ENCODE measurements at places on chromosomes 13 and 19.

- peak; percentile 47 for DNase-seq
Observed at GRCh38 chr19:48341515-48342413, 16.4 kb downstream of the EMP3 start.

GRCh38 chr13:21684576-21684975 is 13.7 kb downstream of the FGF9 start:
- no peak for DNase-seq

GRCh38 chr13:23703246-23703860 is 133.1 kb downstream of the TNFRSF19 start:
- DNase-seq: no peak

DNA sequence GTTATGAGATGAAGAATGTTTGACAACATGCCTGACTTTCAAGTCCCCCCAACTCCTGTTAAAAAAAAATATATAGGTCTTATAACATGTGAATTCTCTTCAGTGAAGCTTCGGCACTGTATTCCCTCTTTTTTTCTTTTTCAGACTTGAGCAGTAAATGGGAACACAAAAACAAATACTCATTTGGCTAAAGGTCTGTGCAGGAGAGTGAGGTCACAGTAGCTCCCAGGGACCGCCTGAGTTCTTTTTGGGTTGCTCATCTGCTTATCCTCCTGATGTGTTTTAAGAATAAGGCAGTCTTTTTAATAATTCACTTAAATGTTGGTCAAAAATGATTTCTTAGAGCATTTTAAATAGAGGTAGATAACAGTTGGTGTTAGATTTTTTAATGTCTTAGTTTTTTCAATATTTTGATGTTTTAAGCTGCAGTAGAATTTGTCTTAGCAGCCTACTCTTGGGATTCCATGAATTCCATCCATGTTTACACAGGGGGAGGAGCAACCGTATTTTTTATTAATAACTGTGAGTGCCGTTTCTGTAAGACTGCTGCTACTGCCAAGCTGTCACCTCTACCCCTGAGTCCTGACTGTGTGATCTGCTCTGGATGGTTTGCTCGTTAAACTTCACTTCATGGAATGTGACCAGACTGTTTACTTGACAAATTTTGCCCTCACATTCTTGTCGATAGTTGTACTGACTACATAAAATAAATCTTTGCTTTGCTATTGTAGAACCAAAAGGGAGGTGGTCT is 14.9 kb downstream of the HNRNPM start:
- no peak for DNase-seq

DNA sequence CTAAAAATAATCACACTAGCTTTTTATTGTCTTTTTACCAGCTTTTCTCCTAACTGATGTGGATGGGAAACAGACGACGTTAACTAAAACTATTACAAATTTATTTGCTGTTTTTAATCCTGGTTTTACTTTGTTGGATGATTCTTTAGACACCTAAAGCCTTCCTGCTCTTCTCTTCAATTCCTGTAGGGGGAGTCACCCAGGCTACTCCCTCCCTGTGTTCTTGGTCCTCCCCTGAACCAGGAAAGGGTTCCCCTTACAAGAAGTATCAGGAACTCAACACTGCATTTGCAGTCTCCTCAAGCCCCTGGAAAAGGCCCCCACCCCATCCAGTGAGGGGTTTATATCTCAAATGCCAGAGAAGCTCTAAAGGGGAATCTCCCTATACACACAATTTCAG is 206.1 kb downstream of the SUCLA2 start:
- DNase-seq: peak; percentile 35

DNA sequence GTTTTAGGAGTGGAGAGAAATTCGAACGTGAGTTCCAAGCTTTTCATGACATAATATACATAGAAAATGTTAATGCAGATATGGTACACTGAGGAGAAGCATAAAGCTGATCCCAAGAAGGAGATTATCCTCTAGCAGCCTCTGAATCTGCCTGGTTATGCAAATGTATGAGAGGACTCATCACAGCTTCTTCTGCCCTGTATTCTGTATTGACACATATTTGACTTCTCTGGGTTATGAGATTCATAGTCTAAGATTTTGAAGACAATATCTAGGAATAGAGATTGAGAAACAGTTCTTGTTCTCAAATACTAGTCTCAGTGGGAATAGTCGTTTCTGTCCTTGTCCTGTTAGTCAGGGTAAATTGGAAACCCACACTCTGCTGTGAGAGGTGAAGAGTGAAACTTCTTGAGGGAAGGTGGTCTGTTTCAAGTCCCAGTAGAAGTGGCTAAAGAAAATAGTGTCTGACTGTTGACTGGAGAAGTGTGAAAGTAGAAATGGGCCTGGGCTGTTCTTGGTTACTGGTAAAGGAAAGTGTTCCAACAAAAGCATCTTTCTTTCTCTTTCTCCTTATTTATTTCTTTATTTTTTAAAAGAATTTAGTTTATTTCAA is 1356.6 kb downstream of the SLITRK5 start:
- no peak for DNase-seq

GRCh38 chr19:38975214-38975860 is at the start of gene FBXO17:
TSS of gene FBXO17 (minus strand) at chr19:38975742. CDS start at chr19:38950319, 25,423 bp downstream.
- DNase-seq: no peak

DNA sequence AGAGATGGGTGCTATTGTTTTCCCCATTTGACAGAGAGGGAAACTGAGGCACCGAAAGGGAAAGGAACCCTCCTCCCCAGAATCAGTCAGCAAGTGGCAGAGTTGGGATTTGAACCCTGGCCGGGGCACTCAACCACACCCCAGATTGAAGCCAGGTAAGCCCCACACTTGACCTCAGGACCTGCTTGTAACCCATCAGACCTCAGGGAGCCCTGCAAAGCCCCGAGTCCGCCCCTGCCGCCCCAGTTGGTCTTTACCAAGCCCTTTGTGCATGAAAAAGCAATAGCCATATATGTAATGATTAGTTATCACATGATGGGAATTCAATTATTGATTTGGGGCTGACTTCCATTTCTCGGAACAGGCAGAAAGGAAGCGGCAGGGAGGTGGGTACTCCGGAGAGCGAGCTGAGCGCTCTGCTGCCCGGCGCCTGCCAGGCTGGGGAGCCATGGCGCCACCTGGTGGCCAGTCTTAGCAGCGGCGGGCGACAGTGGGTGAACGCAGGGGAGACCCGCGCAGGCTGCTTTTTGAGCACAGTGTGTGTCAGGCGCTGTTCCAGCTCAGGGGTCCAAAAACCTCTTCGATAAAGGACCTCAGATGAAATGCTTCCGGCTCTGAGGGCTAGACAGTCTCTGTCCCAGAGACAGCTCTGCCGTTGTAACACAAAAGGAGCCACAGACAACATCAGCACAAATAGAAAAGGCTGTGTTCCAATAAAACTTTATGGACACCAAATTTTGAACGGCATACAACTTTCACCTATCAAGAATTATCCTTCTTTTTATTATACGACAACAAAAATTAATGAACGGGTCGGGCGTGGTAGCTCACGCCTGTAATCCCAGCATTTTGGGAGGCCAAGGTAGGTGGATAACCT is 82.9 kb upstream of the CACNA1A start:
- peak; percentile 72 for DNase-seq

- DNase-seq: peak; percentile 28
Observed at GRCh38 chr13:109383683-109384082, 402.7 kb downstream of the IRS2 start.

DNA sequence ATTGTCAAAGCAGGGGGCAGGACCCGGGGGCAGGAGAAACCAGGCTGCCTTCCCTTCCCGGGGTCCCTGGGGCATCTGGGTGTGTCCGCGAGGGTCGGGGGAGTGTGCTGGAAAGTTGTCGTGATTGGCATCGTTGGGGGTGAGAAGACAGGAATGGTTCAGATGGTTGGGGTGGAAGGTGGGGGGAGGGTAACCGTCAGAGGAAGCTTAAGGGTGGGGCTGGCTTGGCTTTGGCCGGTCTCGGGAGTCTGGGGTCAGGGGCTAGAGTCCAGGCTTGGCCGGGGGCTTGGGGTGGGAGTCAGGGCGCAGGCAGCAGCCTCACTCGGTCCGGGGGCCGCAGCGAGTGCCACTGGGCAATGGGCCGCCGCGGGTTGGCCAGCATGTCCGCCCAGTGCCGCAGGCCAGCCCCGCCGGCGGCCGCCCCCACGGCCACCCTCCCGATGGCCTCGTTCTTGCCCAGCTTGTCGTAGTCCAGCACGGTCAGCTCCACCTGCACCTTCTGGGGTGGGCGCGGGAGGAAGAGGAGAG is 6.8 kb upstream of the DNAAF3 start:
- no peak for DNase-seq

DNA sequence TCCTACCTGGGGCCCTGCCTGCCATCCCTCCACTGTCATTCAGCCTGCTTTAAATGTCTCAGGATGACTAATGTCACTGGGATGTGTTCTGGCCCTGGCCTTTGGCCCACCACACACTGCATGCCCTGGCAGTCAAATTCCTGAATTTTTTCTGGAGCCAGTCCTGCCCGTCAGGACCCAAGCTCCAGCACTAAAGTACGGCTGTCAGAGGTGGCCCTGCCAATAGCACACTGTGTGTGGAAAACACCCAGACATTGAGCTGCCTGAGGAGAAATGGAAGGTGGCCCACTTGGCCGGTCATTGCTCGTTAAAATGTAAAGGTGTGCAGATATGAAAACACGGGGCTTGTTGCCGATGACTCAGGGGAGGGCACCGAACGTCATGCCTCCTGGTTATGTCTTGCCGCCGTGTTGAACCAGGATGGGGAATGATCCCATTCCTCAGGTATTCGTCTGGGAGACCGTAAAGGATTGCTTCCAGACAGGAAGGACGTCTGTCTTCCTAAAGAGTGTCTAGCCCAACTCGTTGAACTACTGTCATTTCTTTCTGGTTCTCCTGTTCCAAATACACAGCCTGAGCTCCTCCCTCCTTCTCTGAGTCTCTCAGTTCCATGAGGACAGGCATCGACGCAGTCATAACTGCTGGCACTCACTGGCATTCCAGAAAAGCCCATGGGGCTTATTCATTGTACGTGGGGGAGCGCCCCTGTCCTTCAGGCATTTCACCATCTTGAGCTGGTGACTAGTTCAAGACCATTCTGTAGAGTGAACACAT is 40.6 kb downstream of the COL4A2 start:
- no peak for DNase-seq

- DNase-seq: no peak
Observed at GRCh38 chr13:112910616-112911280, 58.3 kb upstream of the MCF2L start.

GRCh38 chr19:3048190-3048533 is 14.1 kb downstream of the TLE5 start:
- no peak for DNase-seq

DNA sequence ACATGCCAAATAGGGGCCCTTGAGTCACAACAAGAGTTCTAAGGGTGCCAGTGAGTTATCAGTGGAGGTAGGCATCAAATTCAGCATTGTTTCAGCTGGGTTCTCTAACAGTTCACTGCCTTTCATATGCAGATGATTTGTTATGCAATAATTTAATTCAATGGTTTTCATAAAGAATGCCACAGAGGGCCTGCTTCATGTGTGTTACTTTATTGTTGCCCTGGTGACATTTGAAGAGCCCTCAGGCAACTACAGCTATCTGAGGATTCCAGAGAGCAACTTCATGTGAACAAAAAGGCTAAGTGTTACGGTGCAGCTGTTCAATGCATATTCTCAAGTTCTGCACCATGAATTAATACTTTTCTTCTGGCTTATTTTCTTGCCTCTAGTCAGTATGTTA is 43.1 kb upstream of the STARD13 start:
- DNase-seq: no peak

DNA sequence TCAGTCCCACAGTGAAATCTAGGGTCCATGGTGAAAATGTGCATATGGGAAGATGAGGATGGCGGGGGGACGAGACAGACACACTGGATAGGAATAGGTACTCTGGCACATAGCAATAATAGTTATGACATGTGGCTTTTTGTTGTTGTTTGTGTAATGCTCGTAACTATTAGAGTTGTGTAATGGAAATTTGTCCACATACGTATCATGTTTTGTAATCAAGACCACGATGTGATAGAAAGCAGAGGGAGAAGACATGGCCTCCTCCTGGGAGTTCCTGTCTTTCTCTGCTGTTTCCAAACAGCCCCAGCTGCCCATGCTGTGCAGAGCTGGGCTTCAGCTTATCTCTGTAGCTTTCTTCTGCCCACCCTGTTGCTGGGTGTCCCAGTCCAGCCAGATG is 185.3 kb upstream of the TMTC4 start:
- no peak for DNase-seq

GRCh38 chr13:59447846-59448620 is 715.7 kb downstream of the DIAPH3 start:
- DNase-seq: no peak

DNA sequence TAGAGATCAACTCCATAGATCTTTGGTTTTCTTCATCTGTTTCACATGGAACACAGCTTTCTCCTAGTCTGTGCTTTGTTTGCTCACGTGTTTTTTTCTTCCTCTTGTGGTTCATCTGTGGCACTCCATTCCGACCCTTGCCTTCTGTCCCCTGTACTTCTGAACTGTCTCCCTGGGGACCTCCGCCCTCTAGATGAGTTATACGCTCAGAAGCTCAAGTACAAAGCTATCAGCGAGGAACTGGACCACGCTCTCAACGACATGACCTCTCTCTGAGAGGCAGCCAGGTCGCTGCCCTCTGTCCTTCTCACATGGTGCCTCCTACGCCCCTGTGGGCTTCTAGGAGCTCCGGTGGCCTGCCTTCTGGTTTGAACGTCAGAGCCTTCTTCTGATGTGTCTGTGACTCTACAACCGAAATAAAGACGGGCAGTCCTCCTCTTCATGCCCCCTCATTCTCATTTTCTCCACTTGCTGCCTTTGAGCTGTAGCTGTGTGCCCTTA is 16.6 kb upstream of the RAB8A start:
- peak; percentile 57 for DNase-seq

Data from NB4 (cell line).